ENCODE measurements at places on chromosomes 3 and 15.

GRCh38 chr3:167148136-167148535 is 232.0 kb downstream of the ZBBX start:
- DNase-seq: no peak

GRCh38 chr3:11826628-11827265 is 19.9 kb downstream of the TAMM41 start:
- no peak for DNase-seq

GRCh38 chr3:194128202-194128918 is 7.6 kb upstream of the HES1 start:
- no peak for DNase-seq

GRCh38 chr3:116322750-116323375 is 122.4 kb downstream of the LSAMP start:
- DNase-seq: no peak

GRCh38 chr3:71309886-71310285 is 273.6 kb downstream of the FOXP1 start:
- no peak for DNase-seq
